Activated naive CD8-positive, alpha-beta T cell treated with anti-CD3 and anti-CD28 coated beads, Interleukin-2, amount 10 ng/mL, durations not matched to agents 7 days and 5 days (primary cell): ENCODE measurements at places on chromosomes 4 and X. TPM values are rescaled to one million over a fixed set of nuclear protein-coding genes. Genes with fewer than 3 reads are reported as not detected.

DNA sequence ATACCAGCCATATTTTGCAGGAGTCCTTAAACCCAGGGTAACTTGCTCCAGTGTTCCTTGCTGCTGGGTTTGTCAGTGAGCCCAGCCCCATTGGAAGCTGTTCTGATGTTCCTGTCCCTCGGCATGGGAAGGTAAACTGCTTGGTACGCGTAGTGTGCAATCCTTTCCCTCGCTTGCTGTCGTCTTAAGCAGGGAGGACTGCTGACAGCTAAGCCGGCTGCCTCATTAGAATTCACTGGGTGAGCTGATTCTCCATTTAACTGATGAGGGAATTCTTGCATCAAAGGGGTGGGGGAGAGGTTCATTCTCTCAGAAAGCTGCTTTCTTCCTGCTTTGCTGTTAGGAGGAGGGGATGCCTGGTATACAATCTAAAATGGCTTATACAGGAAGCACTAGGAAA lies 164.6 kb downstream of the MID1IP1 start:
- H3K27ac ChIP-seq = no peak overlapping the region
- H3K27me3 ChIP-seq = no peaks in the 10 kb centered on the region
- DNase-seq = no peak
- H3K4me3 ChIP-seq = no peak overlapping the region
- H3K4me1 ChIP-seq = no peaks in the 10 kb centered on the region

NELFA gene
- 43.9 TPM for total RNA-seq

RRAGB gene
- 10.5 TPM for total RNA-seq

VEGFD gene
- total RNA-seq = not detected

NRK gene
- total RNA-seq = not detected

CSN1S1 gene
- total RNA-seq = not detected

DNA sequence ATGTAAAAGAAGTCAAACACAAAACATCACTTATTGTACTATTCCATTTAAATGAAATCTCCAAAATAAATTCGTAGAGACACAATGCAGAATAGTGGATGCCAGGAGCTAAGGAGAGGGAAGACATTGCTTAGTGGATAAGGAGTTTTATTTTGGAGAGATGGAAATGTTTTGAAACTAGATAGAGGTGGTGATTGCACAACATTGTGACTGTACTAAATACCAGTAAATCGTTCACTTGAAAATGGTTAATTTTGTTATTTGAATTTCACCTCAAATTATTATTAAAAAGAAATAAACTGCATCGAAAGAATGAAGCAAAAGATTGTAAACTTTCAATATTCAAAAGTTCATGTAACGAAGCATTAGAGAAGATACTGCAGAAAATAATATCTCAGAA lies 9.7 kb upstream of the ACSL4 start:
- H3K4me1 ChIP-seq = no peaks in the 10 kb centered on the region
- H3K27ac ChIP-seq = no peak overlapping the region
- no peaks in the 10 kb centered on the region for H3K36me3 ChIP-seq

GRCh38 chr4:57195622-57196021 lies 85.4 kb upstream of the IGFBP7 start:
- peaks cover 40% of the 10 kb centered on the region for H3K27me3 ChIP-seq
- no peak for DNase-seq
- H3K27ac ChIP-seq = no peak overlapping the region
- no peaks in the 10 kb centered on the region for H3K4me1 ChIP-seq
- no peak overlapping the region for H3K4me3 ChIP-seq

- no peak overlapping the region for H3K27ac ChIP-seq
- peaks cover 15% of the 10 kb centered on the region for H3K27me3 ChIP-seq
- H3K36me3 ChIP-seq = no peaks in the 10 kb centered on the region
- no peaks in the 10 kb centered on the region for H3K4me1 ChIP-seq
- H3K4me3 ChIP-seq = no peak overlapping the region
Measured at GRCh38 chr4:3480528-3481112, 17.5 kb downstream of the DOK7 start.

DNA sequence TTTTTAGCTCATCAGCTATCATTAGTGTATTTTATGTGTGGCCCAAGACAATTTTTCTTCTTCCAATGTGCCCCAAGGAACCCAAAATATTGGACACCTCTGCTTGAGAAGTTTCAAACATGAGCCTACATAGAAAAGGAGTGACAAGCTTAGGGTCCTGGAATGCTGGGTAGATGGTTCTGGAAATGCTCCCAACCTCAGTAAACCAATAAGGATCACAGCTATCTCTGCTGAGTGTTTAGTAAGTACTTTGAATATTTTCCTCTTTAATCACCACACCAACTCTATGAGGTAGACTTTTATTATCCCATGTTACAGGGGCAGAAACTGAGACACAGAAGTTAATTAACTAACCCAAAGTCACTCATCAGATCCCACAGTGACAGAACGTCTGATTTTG lies 164.9 kb upstream of the KLF3 start:
- H3K4me3 ChIP-seq = no peak overlapping the region
- no peaks in the 10 kb centered on the region for H3K27me3 ChIP-seq
- no peak overlapping the region for H3K27ac ChIP-seq
- peaks cover 8% of the 10 kb centered on the region for H3K4me1 ChIP-seq
- no peak for DNase-seq

DNA sequence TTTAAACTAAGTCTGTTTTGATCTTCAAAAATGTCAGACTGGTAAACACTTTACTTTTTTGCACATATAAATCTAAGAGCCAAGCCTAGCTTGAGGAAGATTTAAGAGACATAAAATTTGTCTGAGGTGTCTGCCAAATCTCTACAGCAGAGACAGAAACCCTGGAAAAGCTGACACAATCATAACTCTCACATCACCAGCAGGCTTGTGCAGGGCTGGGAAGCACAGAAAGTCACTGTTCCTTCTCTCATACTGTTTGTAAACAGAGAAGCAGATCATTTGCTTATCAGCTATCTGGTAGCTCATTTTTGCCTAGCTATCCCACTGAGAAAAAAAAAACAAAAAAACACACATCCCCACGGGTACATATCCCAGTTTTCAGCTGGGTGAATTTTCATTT lies 7.0 kb downstream of the ENOX2 start:
- H3K4me3 ChIP-seq = no peak overlapping the region
- peaks cover 11% of the 10 kb centered on the region for H3K36me3 ChIP-seq
- no peak overlapping the region for H3K27ac ChIP-seq

DNA sequence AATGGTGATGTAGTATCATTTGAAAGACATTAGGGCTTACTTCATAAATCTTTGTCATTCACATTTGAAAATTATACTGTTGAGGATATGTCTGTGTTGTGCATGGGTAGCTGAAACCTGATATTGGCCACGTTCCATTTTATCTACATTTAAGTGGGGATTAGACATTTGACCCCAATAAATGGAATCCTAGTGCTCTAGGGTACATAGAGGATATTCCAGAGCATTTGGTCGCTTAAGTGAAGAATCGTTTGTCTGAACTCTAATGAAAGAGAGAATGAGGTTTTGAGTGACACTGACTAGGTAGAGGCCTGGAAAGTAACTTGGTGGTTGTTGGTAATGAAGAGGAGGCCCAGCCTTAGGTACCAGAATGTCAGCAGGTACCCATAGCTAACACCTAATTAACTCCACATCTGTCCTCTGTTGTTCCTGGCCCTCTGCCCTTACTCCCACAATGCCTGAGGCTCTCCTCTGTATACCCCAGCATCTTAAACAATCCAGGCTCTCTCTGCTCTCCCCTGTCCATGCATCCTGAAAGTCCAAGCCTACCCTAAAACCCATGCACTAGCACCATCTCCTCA lies 299.5 kb upstream of the KLF3 start:
- H3K4me1 ChIP-seq = no peaks in the 10 kb centered on the region
- peaks cover 2% of the 10 kb centered on the region for H3K27me3 ChIP-seq
- no peak overlapping the region for H3K27ac ChIP-seq
- H3K4me3 ChIP-seq = no peak overlapping the region

- no peaks in the 10 kb centered on the region for H3K36me3 ChIP-seq
- no peak overlapping the region for H3K27ac ChIP-seq
- H3K27me3 ChIP-seq = no peaks in the 10 kb centered on the region
- H3K4me1 ChIP-seq = no peaks in the 10 kb centered on the region
- DNase-seq = no peak
- H3K4me3 ChIP-seq = no peak overlapping the region
Measured at GRCh38 chrX:23436875-23437274, 102.2 kb downstream of the PTCHD1 start.

DNA sequence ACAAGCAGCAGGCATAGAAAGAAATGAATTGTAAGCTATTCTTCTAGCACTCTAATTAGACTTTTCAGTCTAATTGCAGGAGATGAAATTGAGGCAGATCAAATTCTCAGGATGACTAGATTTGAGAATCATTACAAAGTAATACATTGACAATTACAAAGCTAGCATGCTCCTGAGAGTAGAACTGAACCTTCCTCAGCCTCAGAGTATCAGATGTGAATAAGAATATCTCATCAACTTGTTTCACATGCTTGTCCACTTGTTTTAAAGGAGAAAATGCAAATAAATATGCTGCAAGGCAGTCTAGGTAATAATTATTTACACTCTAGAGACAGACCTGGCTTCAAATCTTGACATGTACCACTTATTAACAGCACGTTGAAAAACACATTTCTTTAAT lies 491.0 kb upstream of the MAGEB2 start:
- no peaks in the 10 kb centered on the region for H3K27me3 ChIP-seq
- no peaks in the 10 kb centered on the region for H3K36me3 ChIP-seq
- no peak overlapping the region for H3K4me3 ChIP-seq
- H3K27ac ChIP-seq = no peak overlapping the region

INTS6L gene
- total RNA-seq = 33.2 TPM

DNA sequence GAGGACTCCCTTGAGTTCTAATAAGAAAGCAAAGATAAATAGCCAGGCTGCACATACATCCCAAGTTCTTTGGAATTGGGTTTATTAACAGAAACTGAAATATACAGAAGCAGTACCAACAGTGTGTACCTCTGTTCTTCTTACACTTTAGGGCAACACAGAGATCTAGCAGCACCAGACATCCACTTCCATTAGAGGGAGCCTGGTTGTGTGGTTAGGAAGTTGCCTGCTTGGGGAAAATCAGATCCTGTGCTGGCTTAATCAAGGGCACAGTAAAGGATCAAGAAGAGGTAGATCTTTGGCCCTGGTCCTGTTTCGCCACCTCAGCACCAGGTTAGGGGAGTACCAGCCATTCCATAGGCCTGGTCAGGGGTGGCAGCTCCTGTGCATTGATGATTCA lies 231.1 kb upstream of the ARHGAP24 start:
- no peaks in the 10 kb centered on the region for H3K27me3 ChIP-seq
- no peak for DNase-seq
- H3K36me3 ChIP-seq = no peaks in the 10 kb centered on the region
- no peaks in the 10 kb centered on the region for H3K4me1 ChIP-seq

GYPE gene
- 3.0 TPM for total RNA-seq

- peaks cover 9% of the 10 kb centered on the region for H3K27me3 ChIP-seq
- no peak overlapping the region for H3K27ac ChIP-seq
- H3K36me3 ChIP-seq = no peaks in the 10 kb centered on the region
- no peak overlapping the region for H3K4me3 ChIP-seq
Measured at GRCh38 chr4:125322366-125322730, 7.6 kb downstream of the FAT4 start.

PAGE5 gene
- 0.85 TPM for total RNA-seq

- no peak overlapping the region for H3K4me3 ChIP-seq
- H3K4me1 ChIP-seq = peaks cover 2% of the 10 kb centered on the region
- H3K36me3 ChIP-seq = peaks cover 5% of the 10 kb centered on the region
- H3K27ac ChIP-seq = no peak overlapping the region
- DNase-seq = no peak
Measured at GRCh38 chrX:109687903-109688302, 45.2 kb downstream of the ACSL4 start.

- H3K4me1 ChIP-seq = no peaks in the 10 kb centered on the region
- no peaks in the 10 kb centered on the region for H3K27me3 ChIP-seq
- no peaks in the 10 kb centered on the region for H3K36me3 ChIP-seq
Measured at GRCh38 chrX:115330498-115331168, 41.1 kb downstream of the LUZP4 start.

DNA sequence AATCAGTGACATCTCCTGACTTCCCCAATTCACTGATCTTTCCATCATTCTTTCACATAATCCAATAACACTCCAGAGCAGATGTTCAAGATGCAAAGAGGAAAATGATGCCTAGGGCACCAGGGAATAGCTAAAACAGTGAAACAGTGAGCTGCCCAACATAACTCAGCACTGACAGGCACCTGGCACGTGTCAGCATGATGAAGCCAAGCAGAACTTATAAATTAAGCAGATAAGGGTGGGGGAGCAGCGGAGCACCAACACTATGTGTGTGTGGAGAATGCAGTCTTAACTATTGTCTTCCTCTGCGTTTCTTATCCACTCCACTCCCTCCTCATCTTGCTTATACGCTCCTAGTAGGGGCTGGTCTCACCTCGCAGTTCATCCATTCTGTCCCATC lies 89.4 kb downstream of the AMMECR1 start:
- DNase-seq = no peak
- H3K27me3 ChIP-seq = no peaks in the 10 kb centered on the region
- H3K4me1 ChIP-seq = peaks cover 6% of the 10 kb centered on the region
- H3K36me3 ChIP-seq = peaks cover 11% of the 10 kb centered on the region

SHOX gene
- total RNA-seq = not detected

- peaks cover 3% of the 10 kb centered on the region for H3K27me3 ChIP-seq
- no peak for DNase-seq
- H3K4me3 ChIP-seq = no peak overlapping the region
- no peak overlapping the region for H3K27ac ChIP-seq
Measured at GRCh38 chrX:45517090-45517973, 316.7 kb upstream of the DIPK2B start.

TRAM1L1 gene
- total RNA-seq = not detected

- no peaks in the 10 kb centered on the region for H3K36me3 ChIP-seq
- peaks cover 12% of the 10 kb centered on the region for H3K4me1 ChIP-seq
- H3K27me3 ChIP-seq = no peaks in the 10 kb centered on the region
- H3K27ac ChIP-seq = peak overlapping the region; percentile 70
- H3K4me3 ChIP-seq = peak overlapping the region; percentile 79
- no peak for DNase-seq
Measured at GRCh38 chr4:151031831-151032605, 16.9 kb upstream of the LRBA start.

PPP1R2C gene
- not detected for total RNA-seq

DNA sequence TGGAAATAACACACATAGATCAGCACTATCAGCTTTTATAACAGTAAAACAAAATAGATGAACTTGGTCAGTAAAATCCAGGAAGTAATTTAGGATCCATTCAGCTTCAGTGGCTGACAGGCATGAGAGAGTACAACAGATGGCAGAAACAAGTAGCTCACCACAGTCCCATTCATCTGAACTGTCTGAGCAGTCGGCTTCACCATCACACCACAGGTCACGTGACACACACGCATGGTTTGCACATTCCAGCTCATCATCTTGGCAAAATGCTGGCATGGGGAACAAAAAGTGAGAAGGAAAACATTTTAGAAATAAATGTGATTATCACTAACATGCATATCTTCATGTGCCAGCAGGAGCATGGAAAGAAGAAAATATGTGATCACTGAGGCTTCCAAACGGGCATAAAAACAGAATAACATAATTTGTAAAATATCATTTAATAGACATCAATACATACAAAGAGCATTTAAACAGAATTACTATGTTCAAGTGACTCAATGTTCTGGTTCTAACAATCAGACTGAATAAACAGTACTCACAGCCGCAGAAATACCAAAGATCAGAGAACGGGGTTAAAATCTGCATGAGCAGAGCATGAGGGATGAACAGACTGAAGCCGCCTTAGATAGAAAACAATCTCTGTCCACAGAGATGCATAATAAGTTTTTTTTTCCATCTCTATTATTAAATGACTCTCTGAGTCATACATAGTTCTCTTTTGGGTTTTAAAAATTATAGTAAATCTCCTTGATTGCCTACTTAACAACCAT lies 158.1 kb downstream of the ATP10D start:
- H3K4me1 ChIP-seq = peaks cover 1% of the 10 kb centered on the region
- no peak overlapping the region for H3K27ac ChIP-seq
- H3K4me3 ChIP-seq = no peak overlapping the region

- no peak overlapping the region for H3K4me3 ChIP-seq
- H3K27me3 ChIP-seq = peaks cover 18% of the 10 kb centered on the region
- no peaks in the 10 kb centered on the region for H3K36me3 ChIP-seq
- no peak overlapping the region for H3K27ac ChIP-seq
- DNase-seq = no peak
Measured at GRCh38 chr4:155403886-155404285, 27.1 kb upstream of the MAP9 start.

PCDH10 gene
- total RNA-seq = not detected
